ENCODE measurements at places on chromosomes 16 and 17.

GRCh38 chr17:40615068-40615840, 32.4 kb downstream of the SMARCE1 start:
- no peak for DNase-seq

DNA sequence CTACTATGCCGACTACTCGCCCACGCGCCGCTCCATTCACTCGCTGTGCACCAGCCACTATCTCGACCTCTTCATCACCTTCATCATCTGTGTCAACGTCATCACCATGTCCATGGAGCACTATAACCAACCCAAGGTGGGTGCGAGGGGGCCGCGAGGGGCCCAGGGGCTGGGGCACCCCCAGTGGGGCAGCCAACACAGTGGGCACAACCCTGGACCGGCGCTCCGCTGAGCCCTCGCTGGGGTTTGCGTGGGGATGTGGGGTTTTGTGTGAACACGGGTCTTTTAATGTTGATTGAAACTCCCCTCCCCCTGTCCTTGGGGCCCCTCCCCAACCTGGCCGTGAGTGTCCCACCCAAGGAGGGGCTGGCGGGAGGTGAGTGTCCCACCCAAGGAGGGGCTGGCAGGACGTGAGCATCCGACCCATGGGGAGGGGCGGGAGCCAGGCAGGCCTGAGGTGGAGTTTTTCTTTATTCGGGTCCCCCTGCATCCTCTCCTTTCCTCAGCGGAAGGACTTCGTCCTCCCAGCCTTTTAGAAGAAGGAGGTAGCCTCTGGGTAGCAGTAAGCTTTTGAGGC, 11.2 kb downstream of the TPSG1 start:
- DNase-seq: no peak

DNA sequence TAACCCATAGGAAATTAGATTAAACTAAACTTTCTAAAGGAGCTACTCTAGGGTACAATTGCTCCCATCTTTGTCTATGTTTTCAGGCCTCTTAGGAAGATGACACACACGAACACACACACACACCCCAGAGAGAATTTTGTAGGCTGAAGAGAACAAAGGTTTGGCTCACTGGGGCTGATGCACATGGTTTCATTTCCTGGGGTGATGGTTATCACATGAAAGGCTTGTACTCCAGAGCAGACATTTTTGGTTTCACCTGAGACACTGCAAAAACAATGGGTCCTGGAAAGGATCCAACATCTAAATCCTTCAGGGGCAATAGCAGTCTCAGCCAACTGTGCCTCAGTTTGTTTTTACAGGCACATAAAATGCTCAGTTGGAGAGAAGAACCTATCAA, 62.8 kb downstream of the GRB7 start:
- no peak for DNase-seq

GRCh38 chr17:3735515-3735914, 11.8 kb downstream of the HASPIN start:
- no peak for DNase-seq

- no peak for DNase-seq
Measured at GRCh38 chr16:48919791-48920190, 309.8 kb upstream of the N4BP1 start.

GRCh38 chr17:75146592-75146991, 7.7 kb downstream of the JPT1 start:
- no peak for DNase-seq

DNA sequence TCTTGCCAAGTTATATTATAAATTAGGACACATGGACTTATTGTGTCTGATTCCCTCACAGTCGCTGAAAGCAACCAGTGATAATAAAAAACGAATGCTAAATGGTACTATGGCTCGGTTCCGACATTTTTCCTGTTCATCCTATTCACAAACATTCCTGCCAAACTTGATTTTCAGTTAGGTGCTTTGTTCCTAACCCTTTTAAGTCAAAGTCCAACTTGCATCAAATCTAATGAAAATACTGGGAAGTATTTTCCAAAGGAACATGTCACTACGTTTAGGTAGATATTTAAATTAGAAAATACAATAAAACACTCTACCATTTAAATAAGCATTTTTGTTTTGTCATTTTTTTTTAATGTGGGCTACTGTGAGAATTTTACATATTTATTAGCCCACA, 21.0 kb downstream of the SETD6 start:
- no peak for DNase-seq

DNA sequence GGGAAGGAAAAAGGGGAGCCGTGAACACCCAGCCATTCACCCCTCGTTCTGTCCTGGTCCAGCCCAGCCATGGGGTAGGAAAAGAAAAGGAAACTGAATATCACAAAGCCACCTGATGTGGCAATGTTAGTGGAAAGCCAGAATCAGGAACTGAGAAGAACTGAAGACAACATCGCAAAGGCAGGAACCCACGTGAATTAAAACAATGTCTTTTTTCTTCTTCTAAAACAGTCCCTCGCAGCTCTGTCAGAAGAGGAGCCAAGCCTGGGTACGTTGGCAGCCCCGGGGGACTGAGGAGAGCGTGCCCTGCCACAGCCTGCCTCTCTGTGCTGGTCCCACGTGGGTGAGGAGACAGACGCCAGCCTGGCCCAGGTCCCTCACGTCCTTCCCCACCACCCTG, 55.0 kb downstream of the ZNF423 start:
- DNase-seq: no peak

All from NCI-H2081 treated with DMSO at 0.1 percent for 48 hours (cell line).